Peyer's patch (tissue), 4 donors: ENCODE measurements at places on chromosomes 5 and 9.

DNA sequence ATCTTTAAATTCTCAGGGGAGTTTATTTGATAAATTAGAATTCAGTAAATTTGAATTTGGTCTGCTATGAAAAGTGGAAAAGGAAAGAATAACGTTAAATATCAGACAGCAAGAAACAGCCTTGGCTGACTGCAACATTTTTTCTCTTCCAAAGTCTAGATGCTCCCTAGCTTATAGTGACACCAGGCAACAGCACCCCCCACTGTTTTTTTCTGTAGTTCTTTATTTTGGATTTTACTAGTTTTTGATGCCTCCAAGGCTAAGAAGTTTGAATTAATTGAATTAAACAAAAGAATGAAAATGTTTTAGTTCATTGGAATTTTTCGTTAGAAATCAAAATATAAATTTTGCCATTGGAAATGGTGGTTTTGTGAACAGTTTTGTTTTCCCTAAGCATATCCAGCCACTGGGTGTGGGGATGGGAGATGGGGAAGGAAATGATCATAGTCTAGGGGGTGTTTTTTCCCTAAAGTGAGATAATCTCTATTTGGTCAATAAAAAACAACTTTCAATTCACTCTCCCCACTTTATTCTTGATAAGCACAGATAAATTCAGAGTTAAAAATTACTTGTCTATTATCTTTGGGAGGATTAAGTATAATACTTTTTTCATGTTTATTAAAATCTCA lies 199.3 kb upstream of the CD180 start:
- no peak for DNase-seq

DNA sequence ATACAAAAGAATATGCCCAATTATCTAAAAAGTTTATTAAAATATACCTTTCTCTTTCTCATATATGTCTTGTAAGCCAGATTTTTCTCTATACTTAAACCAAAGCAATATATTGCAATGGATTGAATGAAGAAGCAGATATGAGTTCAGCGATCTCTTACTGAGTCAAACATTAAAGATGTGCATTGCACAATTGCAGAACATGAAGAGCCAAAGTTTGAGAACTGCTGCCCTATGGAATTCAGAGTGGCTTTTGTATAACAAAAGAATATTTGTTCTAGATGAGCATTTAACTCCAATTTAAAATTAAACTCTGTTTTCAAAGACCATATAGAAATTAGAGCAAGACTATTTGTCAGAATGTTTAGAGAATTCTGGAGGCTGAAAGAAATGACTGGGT lies 519.0 kb upstream of the DAB2 start:
- no peak for DNase-seq

DNA sequence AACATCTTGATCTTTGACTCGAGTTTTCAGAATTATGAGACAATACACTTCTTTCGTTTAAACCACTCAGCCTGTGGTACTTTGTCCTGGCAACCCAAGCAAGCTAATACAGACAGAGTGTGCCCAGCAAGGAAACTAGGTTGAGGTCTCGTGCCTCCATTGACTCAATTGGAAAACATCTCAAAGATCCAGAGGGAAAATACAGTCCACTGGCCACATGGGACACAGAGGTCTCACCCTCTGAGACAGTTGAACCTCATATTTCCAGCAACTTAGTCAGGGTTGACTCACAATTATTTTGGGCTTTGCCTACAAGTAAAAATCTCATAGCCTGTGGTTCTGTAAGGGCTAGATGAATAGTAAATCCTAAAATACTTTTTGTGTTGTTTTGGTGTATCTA lies 631.5 kb downstream of the MTRR start:
- DNase-seq, result no peak

- peak; percentile 79 for DNase-seq
These were observed 137.6 kb downstream of the SUSD1 start for GRCh38 chr9:112037281-112038016.

GRCh38 chr9:96852676-96853075 lies 1.6 kb downstream of the ZNF782 start:
- no peak for DNase-seq

GRCh38 chr9:78118742-78119473 lies 87.3 kb upstream of the GNAQ start:
- no peak for DNase-seq

DNA sequence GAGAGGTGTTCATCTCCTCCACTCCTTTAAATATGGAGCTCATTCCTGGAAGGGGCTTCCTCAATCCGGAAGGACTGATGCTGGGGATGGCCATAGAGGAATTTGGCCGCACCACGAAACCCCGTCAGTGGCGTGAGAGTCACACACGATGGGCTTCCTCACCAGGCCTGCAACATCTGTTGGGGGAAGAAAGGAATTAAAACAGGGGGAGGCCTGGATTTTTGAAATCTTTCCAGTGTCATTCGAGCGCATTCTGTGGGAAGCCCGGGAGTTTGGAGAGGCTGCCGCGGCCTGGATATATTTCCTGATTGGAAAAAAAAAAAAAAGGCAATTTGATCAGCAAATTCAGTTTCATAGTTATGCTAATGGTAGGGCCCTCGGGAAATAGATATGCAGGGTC lies 76.3 kb upstream of the ORM1 start:
- no peak for DNase-seq

DNA sequence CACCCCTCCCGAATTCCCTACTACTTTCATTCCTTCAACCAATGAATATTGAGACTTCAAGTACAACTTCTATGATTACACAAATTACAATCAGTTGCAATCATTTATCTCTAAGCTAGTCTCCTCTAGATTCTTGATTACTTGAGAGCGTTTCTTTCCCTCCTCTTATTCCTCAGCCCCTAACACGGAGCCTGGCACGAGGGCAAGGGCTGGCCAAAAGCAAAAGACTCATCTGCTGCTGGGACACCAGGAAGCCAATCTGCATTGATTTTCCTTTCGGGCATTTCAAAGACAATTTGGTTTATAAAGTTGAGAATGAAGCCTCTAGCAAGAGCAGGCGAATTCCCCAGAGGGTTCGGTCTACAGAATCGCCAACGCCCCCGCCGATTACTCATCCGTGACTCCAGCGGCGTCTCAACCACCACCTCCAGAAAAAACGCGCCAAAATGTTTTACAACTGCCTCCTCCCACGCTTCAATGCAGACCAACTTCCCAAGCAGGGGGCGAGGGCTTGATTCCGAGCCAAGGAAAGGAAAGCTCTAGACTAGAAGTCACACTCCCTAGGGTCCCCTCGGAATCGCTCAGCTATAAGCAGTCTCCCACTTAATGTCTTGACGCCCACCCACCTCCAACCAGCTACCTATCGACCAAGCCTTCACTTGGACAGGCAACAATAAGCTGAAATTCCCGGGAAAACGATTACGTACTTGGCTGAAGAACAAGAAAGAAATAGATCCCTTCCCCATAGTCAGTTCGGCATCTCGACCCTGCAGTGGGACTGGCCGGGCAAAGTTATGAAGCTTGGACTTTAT lies 1.5 kb downstream of the PCSK1 start:
- no peak for DNase-seq

DNA sequence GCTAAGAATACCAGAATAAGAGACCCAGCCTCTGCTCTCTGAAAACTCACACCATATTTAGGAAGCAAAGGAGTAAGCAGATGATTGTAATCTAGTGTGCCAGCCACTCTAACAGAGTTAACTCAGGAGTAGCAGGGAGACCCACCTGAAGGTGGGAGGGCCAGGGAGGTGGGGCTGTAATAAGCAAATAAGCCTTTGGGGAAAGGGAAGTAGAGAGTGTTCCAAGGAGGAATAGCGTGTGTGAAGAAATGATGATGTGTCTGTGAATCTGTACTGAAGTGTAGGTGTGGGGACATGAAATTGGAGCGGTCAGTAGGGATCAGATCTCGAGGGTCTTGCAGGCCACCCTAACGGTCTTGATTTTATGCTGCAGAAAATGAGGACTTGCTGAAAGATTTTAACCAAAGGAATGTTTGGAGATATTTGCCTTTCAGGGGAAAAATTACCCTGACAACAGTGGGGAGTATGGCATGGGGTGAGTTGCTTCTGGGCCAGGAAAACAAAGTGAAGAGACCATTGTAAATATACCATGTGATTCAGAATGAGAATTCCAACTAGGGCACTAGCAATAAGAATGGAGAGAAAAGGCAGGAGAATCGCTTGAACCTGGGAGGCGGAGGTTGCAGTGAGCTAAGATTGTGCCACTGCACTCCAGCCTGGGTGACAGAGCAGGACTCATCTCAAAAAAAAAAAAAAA lies 44.1 kb upstream of the FSD1L start:
- no peak for DNase-seq

DNA sequence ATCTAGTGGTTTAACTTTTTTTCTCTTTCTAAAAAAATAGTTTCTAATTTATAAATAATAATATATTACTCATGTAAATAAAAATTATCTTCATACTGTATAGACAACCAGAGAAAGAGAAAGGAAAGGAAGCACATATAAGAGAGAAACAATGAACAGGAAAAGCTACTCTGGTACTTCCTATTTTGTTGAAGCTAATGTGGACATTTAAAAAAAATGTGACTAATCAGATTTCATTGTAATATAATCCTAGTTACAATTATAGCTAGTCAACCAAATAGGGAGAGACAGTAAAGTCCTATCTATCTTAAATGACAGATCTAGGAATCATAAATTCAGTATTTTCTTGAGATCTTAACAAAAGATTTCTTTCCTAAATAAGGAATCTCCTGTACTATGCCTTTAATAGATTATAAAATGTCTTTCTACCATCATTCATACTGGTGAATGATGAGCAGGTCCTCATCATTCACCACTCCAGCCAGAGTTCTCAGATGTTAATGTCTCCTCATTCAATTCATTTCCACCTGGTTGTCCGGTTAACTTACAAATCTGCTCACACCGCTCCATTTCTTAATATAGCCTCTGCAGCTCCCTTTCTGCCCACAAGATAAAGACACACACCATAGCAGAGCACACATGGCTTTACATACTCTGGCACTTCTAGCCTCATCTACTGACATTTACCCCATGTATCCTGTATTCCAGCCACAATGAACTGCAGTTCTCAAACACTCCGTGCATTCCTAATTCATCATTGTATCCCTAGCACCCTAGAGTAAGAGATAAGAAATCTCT lies 30.9 kb downstream of the ZFR start:
- no peak for DNase-seq

- no peak for DNase-seq
These were observed 115.8 kb downstream of the EMB start for GRCh38 chr5:50325237-50325832.

DNA sequence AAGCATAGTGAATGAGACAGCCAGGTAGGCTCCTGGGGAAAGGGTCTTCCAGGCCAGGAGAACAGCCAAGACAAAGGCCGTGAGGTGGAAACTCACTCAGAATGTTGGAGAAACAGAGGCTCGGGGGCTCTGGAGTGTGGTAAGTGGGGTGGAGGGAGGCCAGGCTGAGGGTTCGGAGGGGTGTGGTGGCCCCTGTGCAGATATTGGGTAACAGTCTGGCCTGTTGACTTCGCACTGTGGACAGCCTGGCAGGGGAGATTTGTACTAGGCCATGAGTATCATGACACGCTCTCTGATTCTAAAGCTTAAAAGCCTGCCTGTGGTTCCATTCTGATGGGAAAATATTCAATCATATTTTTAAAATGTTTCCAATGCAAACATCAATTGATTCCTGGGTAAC lies 239.3 kb downstream of the GADD45G start:
- DNase-seq, result no peak

GRCh38 chr9:99411479-99412115 lies 189.5 kb downstream of the SEC61B start:
- no peak for DNase-seq

- no peak for DNase-seq
These were observed 778 bp upstream of the PPP6C start for GRCh38 chr9:125190361-125190801.

GRCh38 chr5:157113002-157113401 lies 4.2 kb upstream of the HAVCR2 start:
- DNase-seq, result no peak

GRCh38 chr5:24598956-24599355 lies 45.8 kb downstream of the CDH10 start:
- DNase-seq, result no peak

- no peak for DNase-seq
These were observed 67.0 kb downstream of the NDFIP1 start for GRCh38 chr5:142175461-142176142.

- DNase-seq, result no peak
These were observed 160.4 kb downstream of the RGS3 start for GRCh38 chr9:113623851-113624485.
